ENCODE measurements at places on chromosomes 2 and 18.
A peak's percentile ranks its signal among the peaks of the same experiment; 100 is the strongest.

- peak; percentile 58 for DNase-seq
Measured at GRCh38 chr2:36449943-36450392, 94.4 kb downstream of the CRIM1 start.

- no peak for DNase-seq
Measured at GRCh38 chr2:179191110-179191509, 73.5 kb downstream of the SESTD1 start.

GRCh38 chr2:73822276-73822675 lies 6.5 kb upstream of the STAMBP start:
- DNase-seq: no peak

- peak; percentile 11 for DNase-seq
Measured at GRCh38 chr18:64037812-64038414, 68.0 kb downstream of the SERPINB8 start.

DNA sequence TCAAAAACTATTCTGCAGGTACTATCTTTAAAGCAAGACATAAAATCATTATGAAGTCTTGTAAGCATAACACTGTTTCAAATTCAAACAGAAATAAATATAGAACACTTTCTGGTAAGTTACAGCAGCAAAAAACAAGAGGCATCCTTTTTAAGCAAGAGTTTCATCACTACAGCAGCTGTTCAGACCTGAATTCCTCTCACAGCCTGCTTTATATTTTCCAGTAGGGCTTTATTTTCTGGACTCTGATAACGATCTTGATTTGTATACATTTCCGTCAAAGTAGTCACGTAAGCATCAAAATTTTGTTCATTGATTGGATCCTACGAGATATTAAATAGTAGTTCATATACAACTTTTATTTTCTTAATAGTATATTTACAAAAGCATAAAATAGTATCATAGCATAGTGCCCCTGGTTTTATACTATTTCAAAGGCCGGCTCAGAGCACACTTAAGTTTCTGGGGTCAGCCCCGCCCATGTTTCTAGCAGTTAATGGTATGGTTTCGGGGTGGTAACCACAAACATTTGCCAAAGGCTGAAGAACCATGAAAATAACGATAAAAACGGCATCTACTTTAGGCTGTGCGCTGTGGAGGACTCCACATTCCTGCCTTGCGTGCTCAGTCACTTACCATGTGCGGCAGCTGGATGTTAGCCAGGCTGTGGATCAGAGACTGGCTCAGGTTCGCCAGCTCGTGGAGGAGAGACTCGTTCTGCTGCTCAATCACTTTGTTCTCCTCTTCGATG lies 47.5 kb upstream of the PXDN start:
- DNase-seq: peak; percentile 89

- peak; percentile 61 for DNase-seq
Measured at GRCh38 chr2:75277111-75277510, 77.8 kb upstream of the TACR1 start.

GRCh38 chr2:21317131-21317530 lies 193.4 kb downstream of the TDRD15 start:
- peak; percentile 8 for DNase-seq

- DNase-seq: peak; percentile 84
Measured at GRCh38 chr18:9914584-9915290, 921 bp downstream of the VAPA start.

- DNase-seq: peak; percentile 74
Measured at GRCh38 chr2:195498839-195499490, 158.1 kb upstream of the SLC39A10 start.

- DNase-seq: no peak
Measured at GRCh38 chr2:46704593-46704992, 211.0 kb downstream of the MCFD2 start.

- DNase-seq: no peak
Measured at GRCh38 chr2:217724471-217724870, 278.3 kb downstream of the TNS1 start.

GRCh38 chr18:3180325-3180724 lies 39.4 kb downstream of the MYOM1 start:
- peak; percentile 28 for DNase-seq

- DNase-seq: no peak
Measured at GRCh38 chr2:60410456-60411146, 142.9 kb downstream of the BCL11A start.

DNA sequence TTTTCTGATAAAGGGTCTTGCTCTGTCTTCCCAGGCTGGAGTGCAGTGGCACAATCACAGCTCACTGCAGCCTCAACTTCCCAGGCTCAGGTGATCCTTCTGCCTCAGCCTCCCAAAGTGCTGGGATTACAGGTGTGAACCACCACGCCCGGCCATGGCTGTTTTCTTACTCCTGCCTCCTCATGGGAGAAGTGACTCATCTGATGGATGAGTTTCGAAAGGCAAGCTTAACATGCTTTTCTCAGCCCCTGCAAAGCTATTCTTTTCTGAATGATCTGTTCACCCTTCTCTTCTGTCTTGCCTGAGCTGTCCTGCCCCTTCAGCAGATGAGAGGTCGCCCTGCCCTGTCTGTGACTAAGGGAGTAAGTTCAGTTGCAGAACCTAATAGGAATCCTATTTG lies 929 bp upstream of the CREG2 start:
- DNase-seq: peak; percentile 60
